ENCODE measurements at places on chromosomes 12 and 14. TPM values are rescaled to one million over a fixed set of nuclear protein-coding genes. Genes with fewer than 3 reads are reported as not detected.

Gene SUOX
- 23.3 TPM for total RNA-seq

DNA sequence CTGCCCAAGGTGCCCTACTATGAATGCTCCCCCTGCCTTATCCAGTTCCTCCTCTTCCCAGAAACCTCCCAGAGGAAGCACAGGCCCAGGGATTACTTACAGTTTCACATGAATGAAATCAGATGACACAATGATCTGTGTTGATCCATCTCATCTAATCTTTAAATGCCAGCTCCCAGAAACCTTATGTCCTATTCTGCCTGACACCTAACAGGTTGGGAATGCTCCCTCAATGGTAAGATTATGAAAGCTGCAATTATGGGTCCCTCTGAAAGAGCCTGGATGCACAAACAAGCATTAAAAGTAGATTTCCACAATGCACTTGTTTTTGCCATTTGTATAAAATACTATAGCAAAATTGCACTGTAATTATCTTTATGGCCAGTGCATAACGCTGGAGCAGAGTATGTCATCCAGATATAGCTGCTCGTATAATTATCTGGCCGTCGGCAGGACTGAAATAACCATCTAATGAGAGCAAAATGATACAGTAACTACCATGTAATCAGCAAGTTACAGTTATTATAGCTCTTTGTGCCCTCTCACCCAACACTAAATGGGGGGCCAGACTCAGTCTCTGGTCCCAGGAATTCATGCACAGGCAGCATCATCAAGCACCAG lies 4.4 kb upstream of the ZBTB39 start:
- no peaks in the 10 kb centered on the region for H3K27me3 ChIP-seq
- peaks cover 10% of the 10 kb centered on the region for H3K4me1 ChIP-seq
- H3K4me3 ChIP-seq, result no peak overlapping the region
- no peak for DNase-seq
- no peaks in the 10 kb centered on the region for H3K36me3 ChIP-seq

GRCh38 chr12:71439362-71439612 lies 311 bp upstream of the LGR5 start:
- no peak overlapping the region for H3K27ac ChIP-seq
- H3K27me3 ChIP-seq, result peaks cover 49% of the 10 kb centered on the region

DNA sequence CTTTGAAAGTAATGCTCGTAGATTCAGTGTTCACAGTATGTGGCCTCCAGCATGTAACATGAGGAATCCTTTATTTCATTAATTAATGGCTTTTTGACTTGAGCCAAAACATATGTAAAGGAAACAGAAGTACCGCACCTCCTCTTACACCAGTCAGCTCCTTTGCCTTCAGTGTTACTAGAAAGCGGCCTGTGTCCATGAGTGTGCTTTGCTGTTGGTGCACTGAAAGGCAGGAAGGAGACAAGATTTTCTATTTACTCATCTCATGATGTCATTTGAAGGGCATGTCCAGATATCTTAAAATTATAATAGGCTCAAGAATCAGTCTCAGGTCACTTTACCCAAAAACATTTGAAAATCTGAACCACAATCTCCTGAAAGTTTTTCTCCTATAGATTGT lies 9.9 kb upstream of the CCT2 start:
- no peak overlapping the region for H3K27ac ChIP-seq
- H3K4me3 ChIP-seq, result no peak overlapping the region
- no peaks in the 10 kb centered on the region for H3K4me1 ChIP-seq
- DNase-seq, result no peak

DNA sequence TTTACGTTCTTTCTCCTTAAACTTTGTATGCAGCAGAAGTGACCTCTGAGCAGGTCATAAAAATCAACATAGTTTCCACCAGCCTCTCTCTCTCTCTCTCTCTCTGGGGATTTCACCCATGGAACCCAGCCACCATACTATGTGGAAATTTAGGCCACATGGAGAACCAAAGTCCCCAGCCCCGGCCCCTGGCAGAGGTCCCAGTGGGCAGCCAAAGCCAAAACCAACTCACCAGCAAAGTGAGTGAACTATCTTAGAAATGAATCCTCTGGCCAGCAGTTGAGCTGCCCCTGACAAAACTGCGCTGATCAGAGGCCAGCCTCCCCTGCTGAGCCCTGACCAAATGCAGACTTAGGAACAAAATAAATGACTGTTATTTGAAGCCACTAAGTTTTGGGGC lies 9.2 kb downstream of the DUSP6 start:
- H3K27me3 ChIP-seq, result no peaks in the 10 kb centered on the region
- H3K36me3 ChIP-seq, result peaks cover 9% of the 10 kb centered on the region
- no peak overlapping the region for H3K4me3 ChIP-seq

DNA sequence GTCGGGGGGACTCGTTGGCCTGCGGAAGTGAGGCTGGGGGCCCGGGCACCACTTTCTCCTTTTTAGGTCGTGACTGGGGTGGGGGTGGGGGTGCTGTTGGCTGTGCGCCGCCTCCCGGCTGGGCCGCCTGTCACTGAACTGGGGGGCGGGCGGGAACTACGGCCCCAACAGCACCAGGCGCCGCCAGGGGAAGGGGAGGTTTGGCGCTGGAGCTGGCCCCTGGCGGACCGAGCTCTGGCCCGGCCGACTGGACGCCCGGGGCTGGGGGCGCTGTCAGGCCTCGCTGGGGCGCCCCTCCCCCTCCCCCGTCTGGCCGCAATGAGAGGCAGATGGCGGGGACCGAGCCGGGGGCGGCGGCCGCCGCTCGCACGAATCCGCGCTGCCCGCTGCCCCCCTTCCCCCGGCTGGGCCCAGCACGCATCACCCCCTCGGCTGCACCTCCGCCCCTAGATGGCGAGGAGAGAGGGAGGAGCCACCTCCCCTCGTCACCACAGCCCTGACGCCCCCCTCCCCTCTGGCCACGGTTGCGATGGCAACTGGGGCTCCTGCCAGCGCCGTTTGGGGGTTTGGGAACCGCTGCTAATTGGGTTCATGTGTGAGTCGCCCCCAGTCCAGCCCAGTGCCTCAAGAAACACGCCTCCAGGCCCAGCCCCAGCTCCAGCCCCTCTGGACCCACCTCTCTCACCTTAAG lies 723 bp downstream of the NFATC4 start:
- peak; percentile 57 for DNase-seq
- peaks cover 31% of the 10 kb centered on the region for H3K4me1 ChIP-seq
- H3K27me3 ChIP-seq, result peaks cover 17% of the 10 kb centered on the region
- H3K27ac ChIP-seq, result peak overlapping the region; percentile 75

GRCh38 chr14:88937706-88938105 lies 113.3 kb downstream of the TTC8 start:
- no peaks in the 10 kb centered on the region for H3K36me3 ChIP-seq
- H3K27me3 ChIP-seq, result no peaks in the 10 kb centered on the region
- no peak overlapping the region for H3K27ac ChIP-seq
- DNase-seq, result no peak
- H3K4me1 ChIP-seq, result no peaks in the 10 kb centered on the region

DNA sequence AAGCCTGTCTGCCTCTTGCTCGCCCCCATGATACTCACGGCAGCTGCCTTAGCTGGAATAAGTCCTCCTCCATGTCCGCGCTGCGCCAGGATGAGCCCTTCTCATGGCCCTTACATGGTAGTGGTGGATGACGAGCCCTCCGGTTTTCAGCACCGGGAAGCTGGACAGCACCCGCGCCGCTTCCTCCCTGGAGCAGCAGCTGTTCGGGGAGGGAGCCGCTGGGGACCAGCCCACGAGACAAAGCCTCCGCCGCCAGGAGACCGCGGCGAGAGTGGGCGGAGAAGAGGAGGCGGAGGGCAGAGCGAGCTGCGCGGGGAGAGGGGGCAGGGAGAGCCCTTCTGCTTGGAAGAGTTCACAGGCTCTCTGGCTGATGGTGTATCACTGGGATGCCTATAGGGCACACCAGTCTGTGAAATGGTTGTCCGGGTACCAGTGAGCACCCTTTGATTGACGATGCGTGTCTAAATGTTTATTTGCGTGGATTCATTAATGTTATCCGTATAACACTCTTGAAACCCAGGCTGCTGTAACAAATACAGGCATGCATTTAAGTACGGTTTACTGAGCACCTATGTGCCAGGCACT lies at the start of gene SVOP:
Gene SVOP (minus strand): TSS at position 273 of the 585 bp plus-strand sequence. CDS start 200 bp downstream, at position 73.
- no peak within 1 kb of the TSS for H3K27ac ChIP-seq
- DNase-seq, result peak; percentile 79
- H3K27me3 ChIP-seq, result peaks cover 23% of the 10 kb centered on the region
- peaks cover 5% of the 10 kb centered on the region for H3K4me1 ChIP-seq
- H3K4me3 ChIP-seq, result no peak within 1 kb of the TSS

Measured in lower lobe of right lung (tissue), 2 donors.